ENCODE measurements at places on chromosomes 16 and 17.

DNA sequence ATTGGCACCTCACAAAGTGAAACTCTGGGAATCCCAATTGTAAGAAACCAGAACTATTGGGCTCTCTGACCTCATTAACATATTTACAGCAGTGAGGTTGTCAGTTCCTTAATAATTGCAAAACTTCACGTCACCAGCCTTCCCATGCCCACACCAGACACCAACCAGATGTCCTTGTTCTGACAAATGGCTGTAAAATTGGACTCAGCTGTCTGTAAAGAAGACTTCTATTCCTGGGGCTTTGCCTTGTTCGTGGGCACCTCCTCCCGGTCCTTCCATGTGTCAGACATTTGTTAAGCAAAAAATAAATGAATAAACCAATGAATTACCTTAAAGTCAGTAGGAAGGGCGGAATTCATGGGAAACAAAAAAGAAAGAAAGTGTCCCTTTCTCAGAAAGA lies 284.3 kb upstream of the CDH11 start:
- H3K4me1 ChIP-seq: no peaks in the 10 kb centered on the region
- DNase-seq: no peak
- H3K36me3 ChIP-seq: no peaks in the 10 kb centered on the region
- no peak overlapping the region for H3K4me3 ChIP-seq

GRCh38 chr17:27477050-27477888 lies 21.0 kb downstream of the KSR1 start:
- H3K27ac ChIP-seq: peak overlapping the region; percentile 58
- no peak for DNase-seq

DNA sequence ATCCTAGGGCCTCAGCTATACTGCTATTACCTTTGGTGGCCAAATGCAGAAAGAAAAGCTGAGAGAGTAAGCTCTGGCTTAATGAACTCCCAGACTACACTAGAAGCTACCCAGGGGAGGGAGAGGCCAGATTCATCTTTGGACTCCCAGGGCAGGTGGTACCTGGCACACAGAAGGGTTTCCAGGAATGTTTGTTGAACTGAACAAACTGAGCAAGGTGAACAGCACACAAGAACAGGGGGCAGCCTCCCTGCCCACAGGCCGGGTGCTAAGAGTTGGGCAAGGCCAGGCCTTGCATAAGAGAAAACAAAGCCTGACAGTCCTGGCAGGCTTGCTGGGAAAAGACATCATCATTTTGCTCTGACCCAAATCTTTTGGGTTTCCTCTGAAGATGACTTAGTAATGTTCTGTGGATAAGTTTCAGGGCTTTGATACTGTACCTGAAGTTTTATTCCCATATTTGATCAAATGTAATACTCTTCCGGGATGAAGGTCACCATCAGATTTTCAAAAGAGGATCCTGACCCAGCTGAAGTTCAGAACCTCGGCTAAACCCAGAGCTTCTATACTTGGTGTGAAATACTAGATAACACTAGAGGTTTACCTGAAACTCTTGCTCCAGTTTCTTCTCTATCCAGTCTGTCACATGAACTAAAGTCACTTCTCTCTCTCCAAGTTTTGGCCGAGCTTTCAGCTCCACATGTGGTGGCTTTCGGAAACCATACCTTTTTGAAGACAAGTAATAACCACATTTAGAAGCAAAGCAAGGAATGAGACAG lies 20.5 kb upstream of the ERN1 start:
- peaks cover 27% of the 10 kb centered on the region for H3K36me3 ChIP-seq
- no peak overlapping the region for H3K4me3 ChIP-seq
- peak overlapping the region; percentile 9 for H3K27ac ChIP-seq

GRCh38 chr16:88651276-88651988 lies 579 bp upstream of the CYBA start:
- peak overlapping the region; percentile 94 for H3K4me3 ChIP-seq
- peaks cover 18% of the 10 kb centered on the region for H3K4me1 ChIP-seq
- peak overlapping the region; percentile 94 for H3K27ac ChIP-seq
- DNase-seq: peak; percentile 93
- H3K36me3 ChIP-seq: peaks cover 8% of the 10 kb centered on the region

GRCh38 chr17:77442976-77443747 lies 302.4 kb downstream of the SEC14L1 start:
- DNase-seq: peak; percentile 54
- peak overlapping the region; percentile 6 for H3K4me3 ChIP-seq
- peaks cover 12% of the 10 kb centered on the region for H3K36me3 ChIP-seq
- H3K4me1 ChIP-seq: peaks cover 96% of the 10 kb centered on the region
- peak overlapping the region; percentile 94 for H3K27ac ChIP-seq

GRCh38 chr16:84595052-84595481 lies 22.8 kb downstream of the COTL1 start:
- peak; percentile 77 for DNase-seq
- H3K27ac ChIP-seq: peak overlapping the region; percentile 97
- peaks cover 82% of the 10 kb centered on the region for H3K4me1 ChIP-seq
- H3K36me3 ChIP-seq: peaks cover 71% of the 10 kb centered on the region
- H3K27me3 ChIP-seq: no peaks in the 10 kb centered on the region
- peak overlapping the region; percentile 86 for H3K4me3 ChIP-seq

DNA sequence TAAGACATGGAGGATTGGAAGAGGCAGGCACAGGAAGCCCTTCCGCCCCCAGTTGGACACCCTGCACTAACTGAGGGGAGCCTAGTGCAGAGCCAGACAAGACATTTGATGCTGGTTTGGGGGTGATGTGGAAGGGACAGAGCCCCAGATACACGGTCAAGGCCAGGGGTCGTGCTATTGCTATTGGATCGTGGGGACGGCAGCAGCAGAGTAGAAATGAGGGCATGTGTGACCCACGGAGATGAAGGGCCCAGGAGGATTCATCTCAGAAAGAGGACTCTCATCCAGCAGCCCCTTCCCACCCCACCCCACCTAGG lies 2.0 kb upstream of the VAMP2 start:
- H3K27ac ChIP-seq: peak overlapping the region; percentile 99
- peak; percentile 63 for DNase-seq
- peaks cover 19% of the 10 kb centered on the region for H3K36me3 ChIP-seq
- peak overlapping the region; percentile 79 for H3K4me3 ChIP-seq

GRCh38 chr17:9802697-9803096 lies 11.3 kb upstream of the DHRS7C start:
- H3K27me3 ChIP-seq: peaks cover 2% of the 10 kb centered on the region
- H3K4me1 ChIP-seq: no peaks in the 10 kb centered on the region
- H3K27ac ChIP-seq: no peak overlapping the region
- no peak for DNase-seq
- H3K4me3 ChIP-seq: no peak overlapping the region

DNA sequence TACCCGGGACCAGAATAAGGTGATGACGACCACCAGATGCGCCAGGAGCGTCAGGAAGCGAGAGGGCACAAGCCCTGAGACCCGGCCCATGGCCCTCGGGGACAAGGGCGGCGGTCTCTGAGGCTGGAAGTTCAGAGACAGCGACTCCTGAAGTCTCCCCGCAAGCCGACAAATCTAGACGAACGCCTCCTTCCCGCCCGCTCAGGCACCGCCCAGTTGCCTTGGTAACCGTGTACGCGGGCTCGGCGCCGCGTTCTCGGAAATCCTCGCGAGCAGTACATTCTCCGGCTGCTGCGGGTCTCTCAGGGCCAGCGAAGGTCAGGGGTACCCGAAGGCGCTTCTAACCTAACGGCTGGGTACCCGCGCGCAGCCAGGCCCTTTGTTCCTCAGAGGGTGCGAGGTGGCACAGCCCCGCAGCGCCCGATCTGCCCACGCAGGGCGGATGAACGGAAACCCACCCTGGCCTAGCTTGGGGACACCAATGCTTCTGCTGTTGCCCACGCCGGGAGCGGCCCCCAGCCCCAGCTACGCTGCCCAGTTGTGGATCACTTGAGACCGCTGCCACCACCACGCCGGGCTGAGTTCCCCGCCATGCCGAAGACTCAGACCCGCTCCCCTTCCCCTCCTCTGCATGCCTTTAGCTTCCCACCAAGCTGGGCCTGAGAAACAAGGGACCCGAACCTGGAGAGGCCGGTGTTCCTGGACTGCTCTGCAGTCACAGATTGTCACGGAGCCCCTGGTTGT lies at the start of gene TMEM107:
Gene TMEM107 (minus strand): TSS at position 184 of the 744 bp plus-strand sequence. CDS start 94 bp downstream, at position 90.
- H3K4me3 ChIP-seq: peak within 1 kb of the TSS; percentile 84
- peaks cover 43% of the 10 kb centered on the region for H3K4me1 ChIP-seq
- peak; percentile 93 for DNase-seq

DNA sequence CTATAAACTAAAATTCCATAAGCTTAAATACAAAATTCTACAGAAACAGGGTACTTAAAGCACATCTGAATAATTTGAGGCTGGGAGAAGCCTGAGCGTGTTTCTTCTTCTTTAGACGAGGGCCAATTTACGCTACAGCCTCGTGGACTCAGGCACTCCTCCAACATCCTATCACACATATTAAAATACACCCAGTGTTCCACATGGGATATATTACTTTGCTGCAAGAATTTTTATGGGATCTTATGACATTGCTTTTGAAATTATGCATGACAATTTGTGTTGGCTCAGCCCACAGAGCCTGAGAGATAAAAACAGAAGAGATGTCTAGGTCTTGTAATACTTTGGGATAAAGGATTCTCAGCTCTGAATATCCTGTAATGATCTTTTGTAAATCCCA lies 3.5 kb upstream of the TANGO6 start:
- no peak overlapping the region for H3K4me3 ChIP-seq
- H3K27ac ChIP-seq: no peak overlapping the region
- no peak for DNase-seq
- no peaks in the 10 kb centered on the region for H3K36me3 ChIP-seq
- H3K27me3 ChIP-seq: no peaks in the 10 kb centered on the region

GRCh38 chr17:13996748-13997147 lies 72.6 kb upstream of the COX10 start:
- no peaks in the 10 kb centered on the region for H3K27me3 ChIP-seq
- no peak overlapping the region for H3K4me3 ChIP-seq
- no peak overlapping the region for H3K27ac ChIP-seq
- no peak for DNase-seq
- H3K36me3 ChIP-seq: peaks cover 7% of the 10 kb centered on the region

DNA sequence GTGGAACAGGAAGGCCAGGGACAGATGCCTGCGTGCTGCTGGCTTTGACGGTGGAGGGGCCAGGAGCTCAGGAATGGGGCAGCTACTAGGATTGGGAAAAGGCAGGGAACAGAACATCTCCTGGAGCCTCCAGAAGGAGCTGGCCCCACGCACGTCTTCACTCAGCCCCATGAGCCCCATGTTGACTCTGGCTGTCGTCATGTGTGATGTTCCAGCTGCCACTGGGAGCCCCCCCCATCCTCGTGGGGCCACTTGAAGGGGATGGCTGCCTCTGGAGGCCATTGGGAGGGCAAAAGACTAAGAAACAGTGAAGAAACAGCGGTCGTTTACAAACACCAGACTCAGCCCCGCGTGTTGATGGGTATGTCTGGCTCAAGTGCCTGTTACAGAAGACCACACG lies 18.5 kb upstream of the APRT start:
- no peak for DNase-seq
- H3K36me3 ChIP-seq: no peaks in the 10 kb centered on the region
- H3K4me1 ChIP-seq: no peaks in the 10 kb centered on the region
- H3K27me3 ChIP-seq: no peaks in the 10 kb centered on the region
- no peak overlapping the region for H3K27ac ChIP-seq

DNA sequence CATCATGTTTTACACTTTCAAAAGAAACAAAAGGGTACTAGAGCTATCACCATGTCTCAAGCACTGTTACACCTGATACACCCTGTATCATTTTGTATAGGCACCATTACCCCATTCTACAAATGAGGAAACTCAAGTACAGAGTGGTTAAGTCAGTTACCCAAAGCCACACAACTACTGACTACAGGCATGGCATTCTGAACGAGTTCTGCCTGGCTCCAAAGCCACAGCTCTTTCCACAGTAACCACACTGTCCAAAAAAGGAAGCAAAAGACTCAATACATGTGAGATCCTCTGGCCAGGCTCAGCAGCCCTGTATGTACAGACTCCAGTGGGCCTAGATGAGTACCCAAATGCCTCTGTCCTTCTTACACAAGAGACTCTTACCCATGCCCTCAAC lies 4.7 kb downstream of the DYNC1LI2 start:
- no peaks in the 10 kb centered on the region for H3K27me3 ChIP-seq
- peak overlapping the region; percentile 74 for H3K27ac ChIP-seq
- peaks cover 48% of the 10 kb centered on the region for H3K36me3 ChIP-seq

GRCh38 chr17:34892461-34893249 lies 68.6 kb downstream of the CCT6B start:
- no peak for DNase-seq
- H3K36me3 ChIP-seq: no peaks in the 10 kb centered on the region
- no peak overlapping the region for H3K4me3 ChIP-seq
- H3K27ac ChIP-seq: no peak overlapping the region
- peaks cover 21% of the 10 kb centered on the region for H3K27me3 ChIP-seq

GRCh38 chr17:39213852-39214251 lies 11.9 kb downstream of the STAC2 start:
- H3K27ac ChIP-seq: no peak overlapping the region
- H3K4me1 ChIP-seq: peaks cover 7% of the 10 kb centered on the region
- DNase-seq: no peak
- no peaks in the 10 kb centered on the region for H3K36me3 ChIP-seq

- peaks cover 8% of the 10 kb centered on the region for H3K4me1 ChIP-seq
- H3K27me3 ChIP-seq: peaks cover 14% of the 10 kb centered on the region
- H3K36me3 ChIP-seq: no peaks in the 10 kb centered on the region
- H3K27ac ChIP-seq: no peak overlapping the region
These were observed 7.3 kb upstream of the TRPV2 start for GRCh38 chr17:16407911-16408588.

GRCh38 chr17:55458978-55459377 lies 37.3 kb upstream of the MMD start:
- no peak overlapping the region for H3K4me3 ChIP-seq
- DNase-seq: peak; percentile 49
- H3K27me3 ChIP-seq: peaks cover 14% of the 10 kb centered on the region
- no peak overlapping the region for H3K27ac ChIP-seq

DNA sequence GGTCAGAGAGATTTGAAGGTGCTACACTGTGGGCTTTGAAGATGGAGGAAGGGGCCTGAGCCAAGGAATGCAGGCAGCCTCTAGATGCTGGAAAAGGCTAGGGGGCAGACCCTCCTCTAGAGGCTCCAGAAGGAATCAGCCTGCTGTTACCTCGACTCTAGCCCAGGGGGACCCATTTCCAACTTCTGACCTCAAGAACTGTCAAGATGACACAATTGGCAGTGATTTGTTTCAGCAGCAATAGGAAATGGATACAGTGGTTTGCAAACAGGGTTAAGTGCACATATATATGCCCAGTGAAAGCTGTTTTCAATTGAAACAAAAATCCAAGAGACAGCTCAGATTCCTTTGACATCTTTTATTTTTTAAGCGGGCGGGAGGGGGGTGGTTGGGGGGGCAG lies 3.7 kb upstream of the ZDHHC1 start:
- peaks cover 48% of the 10 kb centered on the region for H3K27me3 ChIP-seq
- peaks cover 9% of the 10 kb centered on the region for H3K4me1 ChIP-seq
- DNase-seq: no peak

DNA sequence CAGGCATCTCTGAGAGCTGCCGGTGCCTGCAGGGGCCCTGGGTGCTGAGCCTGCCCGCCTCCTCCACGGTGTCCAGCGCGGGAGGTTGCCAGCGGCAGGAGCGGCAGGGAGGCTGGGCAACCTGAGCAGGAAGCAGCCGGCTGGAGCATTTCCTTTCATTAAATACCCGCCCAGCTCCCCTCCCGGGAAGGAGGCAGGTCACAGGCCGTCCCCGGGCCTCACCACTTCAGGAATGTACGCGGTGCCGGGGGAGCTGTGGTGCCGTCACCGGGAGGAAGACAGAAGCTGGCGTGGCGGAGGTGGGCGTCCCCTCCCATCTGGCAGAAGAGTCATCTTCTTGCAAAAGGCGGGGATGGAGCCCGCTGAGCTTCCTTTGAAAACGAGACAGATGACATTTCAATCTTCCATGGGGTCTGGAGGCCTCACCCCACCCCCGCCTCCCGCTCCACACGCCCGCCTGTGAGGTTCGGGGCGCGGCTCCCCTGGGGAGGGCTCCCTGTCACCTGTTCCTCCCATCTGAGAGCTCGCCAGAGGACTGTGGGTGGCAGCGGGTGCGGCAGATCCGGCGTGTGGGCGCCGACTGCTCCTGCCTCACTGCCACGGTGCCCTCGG lies 16.0 kb downstream of the SOX8 start:
- H3K36me3 ChIP-seq: no peaks in the 10 kb centered on the region
- peak overlapping the region; percentile 18 for H3K4me3 ChIP-seq
- H3K27me3 ChIP-seq: peaks cover 49% of the 10 kb centered on the region
- peak; percentile 59 for DNase-seq

Data from activated CD8-positive, alpha-beta memory T cell treated with anti-CD3 and anti-CD28 coated beads, Interleukin-2, amount 10 ng/mL, durations not matched to agents 7 days and 5 days (primary cell).